ENCODE measurements at places on chromosomes 6 and 20. TPM values are rescaled to one million over a fixed set of nuclear protein-coding genes. Genes with fewer than 3 reads are reported as not detected.

- DNase-seq = no peak
These were observed 5.6 kb downstream of the SLC4A11 start for GRCh38 chr20:3233131-3233990.

GRCh38 chr6:8066108-8066507 lies 1.9 kb upstream of the BLOC1S5 start:
- no peak for DNase-seq

IL17A gene
- total RNA-seq = not detected

DNA sequence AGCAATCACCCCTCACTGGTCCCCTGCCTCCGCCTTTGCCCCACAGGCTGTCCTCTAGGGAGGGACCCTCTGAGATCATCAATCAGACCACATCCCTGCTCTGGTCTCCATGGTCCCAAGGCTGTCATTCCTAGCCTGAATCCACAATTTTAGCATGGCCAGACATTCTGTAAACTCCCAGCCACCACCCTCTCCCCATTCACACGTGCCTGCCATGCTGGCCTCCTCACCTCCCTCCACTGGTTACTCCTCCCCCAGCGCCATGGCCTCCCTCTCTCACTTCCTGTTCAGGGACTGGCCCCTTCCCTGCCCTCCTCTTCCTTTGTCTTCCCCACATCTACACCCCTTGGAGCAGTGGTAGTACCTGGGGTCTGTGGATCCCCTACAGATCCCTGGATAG lies 150.7 kb upstream of the MLN start:
- DNase-seq = no peak

DNA sequence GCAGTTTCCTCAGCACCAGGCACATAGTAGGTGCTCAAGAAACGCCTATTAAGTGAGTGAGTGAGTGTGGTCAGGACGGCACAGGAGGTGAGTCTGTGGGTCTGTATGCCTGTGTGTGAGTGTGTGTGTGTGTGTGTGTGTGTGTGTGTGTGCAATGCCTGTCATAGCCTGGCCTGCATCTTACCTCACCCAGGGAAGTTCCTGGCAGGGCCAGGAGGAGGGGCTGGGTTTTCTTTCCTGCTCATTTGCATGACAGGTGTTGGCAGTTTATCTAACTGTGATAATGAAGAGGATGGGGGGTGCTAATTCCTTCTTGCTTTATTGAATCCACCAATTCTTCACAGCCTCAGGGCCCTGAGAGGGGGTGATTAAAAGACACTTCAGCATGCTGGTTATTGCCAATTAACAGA lies 146.7 kb upstream of the MLN start:
- DNase-seq = no peak

DAAM2 gene
- not detected for total RNA-seq

DNA sequence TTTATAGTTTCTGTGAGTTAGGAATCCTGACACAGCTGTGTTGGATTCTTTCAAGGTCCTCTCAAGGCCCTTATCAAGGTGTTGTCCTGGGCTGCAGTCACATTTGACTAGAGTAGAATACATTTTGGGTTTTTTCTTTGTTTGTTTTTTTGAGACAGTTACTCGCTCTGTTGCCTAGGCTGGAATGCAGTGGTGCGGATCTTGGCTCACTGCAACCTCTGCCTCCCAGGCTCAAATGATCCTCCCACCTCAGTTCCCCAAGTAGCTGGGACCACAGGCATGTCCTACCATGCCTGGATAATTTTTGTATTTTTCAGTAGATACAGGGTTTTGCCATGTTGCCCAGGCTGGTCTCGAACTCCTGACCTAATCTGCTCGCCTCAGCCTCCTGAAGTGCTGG lies 15.7 kb downstream of the NFYA start:
- no peak for DNase-seq

DNA sequence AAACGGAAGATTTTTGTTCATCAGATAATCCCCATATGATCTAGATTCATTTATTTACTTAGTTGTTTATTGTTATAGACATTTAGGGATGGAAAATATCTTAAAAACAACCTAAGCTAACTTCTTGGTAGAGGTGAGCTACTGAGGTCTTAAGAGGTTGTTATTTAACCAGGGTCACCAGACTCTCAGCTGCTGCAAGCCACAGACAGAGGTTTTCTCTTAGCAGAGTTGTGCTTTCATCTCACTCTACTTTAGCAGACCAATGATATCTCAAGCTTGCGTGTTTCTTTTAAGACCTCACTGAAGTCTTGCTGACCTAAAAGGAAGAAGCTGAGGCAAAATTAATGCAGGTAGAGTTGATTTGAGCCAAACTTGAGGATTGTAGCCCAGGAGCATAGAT lies 43.6 kb downstream of the NCOA7 start:
- DNase-seq = no peak
